ENCODE measurements at places on chromosomes 16 and 17.

DNA sequence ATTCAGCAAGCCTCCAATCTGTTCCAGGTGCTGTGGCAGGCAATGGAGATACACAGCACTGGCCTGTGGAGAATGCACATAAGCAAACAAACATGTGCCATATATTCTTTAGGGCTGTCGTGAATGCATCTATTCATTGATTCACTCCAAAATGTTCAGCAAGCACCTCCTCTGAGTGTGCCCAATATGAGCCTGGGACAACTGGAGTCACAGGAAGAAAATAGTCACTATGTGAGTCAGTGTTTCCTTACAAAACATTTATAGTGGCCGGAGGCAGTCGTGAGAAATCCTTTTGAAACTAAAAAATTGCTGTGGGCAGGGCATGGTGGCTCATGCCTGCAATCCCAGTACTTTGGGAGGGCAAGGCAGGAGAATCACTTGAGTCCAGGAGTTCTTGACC is 310.1 kb downstream of the CA10 start:
- DNase-seq, result no peak

DNA sequence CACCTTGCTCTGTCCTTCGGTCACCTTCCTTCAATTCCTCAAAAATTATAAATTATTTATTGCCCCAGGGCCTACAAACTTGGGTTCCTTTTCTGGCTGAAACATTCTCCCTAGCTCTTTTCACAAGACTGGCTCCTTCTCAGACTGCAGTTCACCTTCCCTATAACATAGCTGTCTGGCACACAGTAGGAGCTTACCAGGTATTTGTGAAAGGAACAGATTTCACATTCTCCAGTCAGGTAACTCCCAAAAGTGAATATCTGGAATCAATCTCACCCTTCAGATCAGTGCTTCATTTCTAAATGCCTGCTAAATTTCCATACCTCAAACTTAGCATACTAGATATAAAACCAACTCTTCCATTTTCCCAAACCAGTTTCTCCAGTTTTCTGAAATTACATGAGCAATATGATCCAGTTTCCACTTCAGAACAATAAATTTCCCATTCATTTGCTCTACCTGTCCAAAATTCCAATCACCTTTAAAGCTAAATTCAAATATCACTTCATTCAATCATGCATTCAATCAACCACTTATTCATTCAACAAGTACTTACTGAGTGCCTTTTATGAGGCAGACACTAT is 6.1 kb downstream of the RFFL start:
- no peak for DNase-seq

- DNase-seq, result no peak
Observed at GRCh38 chr16:27982184-27982583, 81.3 kb downstream of the GSG1L start.

GRCh38 chr17:2483084-2483483 is 28.6 kb downstream of the METTL16 start:
- DNase-seq, result no peak

DNA sequence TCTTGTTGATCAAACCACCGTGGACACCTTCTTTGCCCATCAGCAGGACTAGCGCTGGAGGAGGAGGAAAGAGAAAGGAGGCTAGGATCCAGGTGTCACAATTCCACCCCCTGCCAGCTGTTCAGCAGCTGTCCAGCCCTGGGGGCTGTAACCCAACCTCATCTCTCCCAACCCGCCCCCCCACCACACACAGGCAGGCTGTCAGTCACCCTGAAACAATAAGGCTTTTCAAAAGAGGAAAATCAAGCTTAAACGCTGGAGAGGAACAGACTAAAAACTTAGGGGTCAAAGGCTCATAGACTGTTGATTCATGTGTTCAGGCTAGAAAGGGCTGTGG is 2.4 kb downstream of the PFN1 start:
- DNase-seq, result no peak

DNA sequence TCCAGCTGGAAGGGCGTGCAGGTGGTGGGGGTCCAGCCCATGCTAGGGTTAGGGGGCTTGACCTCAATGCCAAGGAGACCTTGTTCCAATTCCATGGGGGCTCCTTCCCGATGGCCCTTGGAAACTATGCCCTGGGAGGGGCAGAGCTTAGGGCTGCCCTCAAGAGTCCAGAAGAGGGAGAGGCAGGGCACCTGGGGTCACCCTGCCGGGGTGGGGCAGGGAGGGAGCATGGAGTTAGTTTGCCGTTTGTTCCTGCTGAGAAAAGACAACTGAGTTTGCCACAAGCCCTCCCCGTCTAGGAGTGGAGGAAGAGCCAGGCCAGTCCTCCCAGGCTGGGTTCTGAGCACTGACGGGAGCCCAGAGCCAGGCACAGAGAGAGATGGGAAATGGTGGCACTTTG is 21.4 kb downstream of the MMP15 start:
- no peak for DNase-seq

DNA sequence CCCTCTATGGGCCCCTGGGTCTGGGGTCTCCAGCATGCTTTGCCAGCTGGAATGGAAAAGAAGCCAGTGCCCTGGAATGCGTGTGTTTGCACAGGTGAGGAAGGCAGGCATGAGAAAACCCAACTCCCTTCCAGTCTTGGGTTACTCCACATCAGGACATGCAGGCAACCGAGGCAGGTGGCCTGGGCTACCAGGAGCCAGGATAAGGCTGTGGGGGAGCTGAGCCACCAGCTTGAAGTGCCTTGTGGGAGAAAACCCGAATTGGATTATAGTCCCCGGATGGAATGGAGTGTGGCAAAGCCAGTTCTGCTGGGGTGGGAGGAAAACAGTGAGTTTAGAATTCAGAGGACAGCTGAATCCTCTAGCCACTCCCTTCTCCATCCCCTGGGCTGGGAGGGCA is 7.2 kb downstream of the SRCIN1 start:
- no peak for DNase-seq

DNA sequence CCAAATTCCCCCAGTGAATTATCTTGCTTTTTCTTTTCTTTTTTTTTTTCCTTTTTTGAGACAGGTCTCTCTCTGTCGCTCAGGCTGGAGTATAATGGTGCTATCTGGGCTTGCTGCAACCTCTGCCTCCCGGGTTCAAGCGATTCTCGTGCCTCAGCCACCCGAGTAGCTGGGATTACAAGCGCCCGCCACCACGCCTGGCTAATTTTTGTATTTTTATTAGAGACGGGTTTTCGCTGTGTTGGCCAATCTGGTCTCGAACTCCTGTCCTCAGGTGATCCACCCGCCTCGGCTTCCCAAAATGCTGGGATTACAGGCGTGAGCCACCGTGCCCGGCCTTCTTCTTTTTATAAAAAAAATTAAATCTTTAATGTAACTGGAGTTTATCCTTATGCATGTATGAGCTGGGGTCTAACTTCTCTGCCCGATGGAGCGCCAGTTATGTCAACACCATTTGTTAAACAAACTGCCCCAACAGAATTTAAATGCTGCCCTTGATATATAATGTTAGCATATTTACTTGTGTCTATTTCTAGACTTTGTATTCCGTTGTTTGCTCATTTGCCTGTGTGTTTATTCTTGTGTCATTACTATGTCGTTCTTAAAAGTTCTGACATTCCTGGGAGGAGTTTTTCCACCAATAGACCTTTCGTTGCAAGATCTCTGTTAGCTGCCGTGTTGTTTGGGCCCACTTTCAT is 535 bp upstream of the AURKB start:
- no peak for DNase-seq

DNA sequence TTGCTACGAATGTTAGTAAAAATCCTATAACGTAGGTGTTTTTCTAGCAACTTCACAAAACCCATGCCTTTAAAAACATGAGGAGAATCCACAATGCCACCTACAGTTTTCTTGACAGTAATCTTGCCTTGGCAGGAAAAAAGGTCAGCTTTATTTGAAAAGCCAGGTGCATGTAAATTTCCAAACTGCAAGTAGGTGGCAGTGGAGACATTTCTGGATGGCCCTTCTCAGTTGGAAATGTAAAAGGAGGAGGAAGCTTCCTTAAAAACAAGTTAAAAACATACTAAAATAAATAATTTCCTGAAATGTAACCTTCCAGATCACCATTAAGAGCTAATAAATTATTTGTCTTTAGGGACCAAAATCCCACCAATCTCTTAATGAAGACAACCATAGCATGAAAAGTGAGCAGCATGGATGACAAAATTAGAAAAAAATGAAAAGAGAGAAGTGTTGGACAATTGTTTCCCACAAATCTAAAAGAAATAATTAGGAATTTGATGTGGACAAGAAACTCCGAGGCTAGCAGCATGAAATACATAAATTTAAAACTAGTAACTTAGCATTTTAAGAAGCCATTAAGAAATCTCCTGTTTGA is 152.2 kb downstream of the SNX11 start:
- DNase-seq, result peak; percentile 15

- no peak for DNase-seq
Observed at GRCh38 chr17:66511135-66511534, 208.7 kb downstream of the PRKCA start.

DNA sequence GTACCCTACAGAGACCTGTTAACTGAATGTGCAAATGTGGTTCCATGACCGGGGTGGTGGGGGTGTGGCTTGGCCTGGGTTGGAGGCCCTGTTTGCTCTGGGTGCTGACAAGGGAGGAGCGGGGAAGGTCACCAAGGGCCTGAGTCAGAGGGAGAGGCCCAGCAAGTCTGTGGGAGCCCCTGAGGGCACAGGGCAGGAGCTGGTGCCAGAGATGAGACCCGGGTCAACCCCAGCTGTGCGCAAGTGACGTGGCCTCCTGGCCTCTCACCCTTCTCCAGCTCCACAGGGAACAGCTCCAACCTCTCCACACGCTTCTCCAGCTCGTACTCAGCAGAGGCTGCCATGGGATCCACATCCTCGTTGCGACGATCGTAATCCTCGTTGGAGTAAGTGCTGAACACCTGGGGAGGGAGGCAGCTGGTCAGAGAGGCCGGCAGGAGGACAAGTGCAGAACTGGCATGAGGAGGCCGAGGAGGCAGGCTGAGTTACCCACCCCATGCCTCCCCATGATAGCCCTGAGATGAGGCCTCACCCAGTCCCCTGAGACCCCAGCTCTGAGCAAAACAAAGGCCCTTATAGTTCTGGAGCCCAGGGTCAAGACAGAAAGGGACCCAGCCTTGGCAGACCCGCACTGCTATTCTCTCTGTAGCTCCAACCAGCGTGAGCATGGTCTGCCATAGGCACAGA is 5.5 kb downstream of the PPP1R9B start:
- DNase-seq, result no peak

DNA sequence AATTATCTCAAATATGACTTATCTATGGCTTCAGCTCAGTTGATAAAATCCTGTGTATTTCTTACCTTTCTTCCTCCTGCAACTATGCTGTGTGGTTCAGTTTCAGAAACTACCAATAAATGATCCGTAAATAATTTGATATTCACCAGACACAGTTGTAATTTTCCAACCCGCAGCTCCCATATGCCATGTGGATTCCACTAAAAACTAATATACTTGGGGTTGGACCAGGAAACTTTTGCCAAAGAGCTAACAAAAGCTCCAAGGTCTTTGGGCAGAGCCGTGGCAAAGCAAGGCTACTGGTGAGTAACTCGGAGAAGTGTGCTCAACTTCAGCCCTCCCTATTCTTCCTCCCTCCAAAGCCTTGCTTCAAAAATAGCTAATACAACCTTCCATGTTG is 2.3 kb upstream of the CHST6 start:
- peak; percentile 40 for DNase-seq

DNA sequence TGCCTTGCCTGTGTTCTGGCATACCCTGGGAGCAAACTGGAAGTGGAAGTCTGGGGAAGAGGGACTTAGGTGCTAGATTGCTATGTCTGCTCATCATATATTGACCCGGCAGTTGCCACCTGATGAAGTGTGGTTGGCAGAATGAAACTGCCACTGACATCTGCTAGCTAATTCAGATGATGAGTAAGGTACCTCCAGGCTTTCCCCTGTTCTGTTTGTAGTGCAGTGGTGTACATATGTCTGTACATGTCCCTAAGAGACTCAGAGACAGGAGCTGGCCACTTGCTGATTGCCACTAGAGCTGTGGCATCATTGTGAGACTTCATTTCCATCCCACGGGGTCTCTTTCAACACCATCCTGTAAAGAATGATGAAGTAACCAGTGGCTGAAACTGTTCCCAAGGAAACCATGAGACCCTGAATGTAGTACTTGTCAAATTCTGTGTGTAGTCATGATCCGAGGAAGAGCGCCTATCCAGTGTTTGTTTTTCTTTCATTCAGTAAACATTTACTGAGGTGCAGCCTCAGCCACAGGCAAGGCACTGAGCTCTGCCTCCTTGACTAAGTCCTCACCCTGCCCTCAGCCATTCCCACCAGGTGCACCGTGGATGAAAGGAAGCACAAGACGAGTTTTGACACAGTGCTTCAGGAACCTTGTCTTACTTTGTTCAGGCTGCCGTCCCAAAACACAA is 13.2 kb downstream of the CLUAP1 start:
- DNase-seq, result no peak

DNA sequence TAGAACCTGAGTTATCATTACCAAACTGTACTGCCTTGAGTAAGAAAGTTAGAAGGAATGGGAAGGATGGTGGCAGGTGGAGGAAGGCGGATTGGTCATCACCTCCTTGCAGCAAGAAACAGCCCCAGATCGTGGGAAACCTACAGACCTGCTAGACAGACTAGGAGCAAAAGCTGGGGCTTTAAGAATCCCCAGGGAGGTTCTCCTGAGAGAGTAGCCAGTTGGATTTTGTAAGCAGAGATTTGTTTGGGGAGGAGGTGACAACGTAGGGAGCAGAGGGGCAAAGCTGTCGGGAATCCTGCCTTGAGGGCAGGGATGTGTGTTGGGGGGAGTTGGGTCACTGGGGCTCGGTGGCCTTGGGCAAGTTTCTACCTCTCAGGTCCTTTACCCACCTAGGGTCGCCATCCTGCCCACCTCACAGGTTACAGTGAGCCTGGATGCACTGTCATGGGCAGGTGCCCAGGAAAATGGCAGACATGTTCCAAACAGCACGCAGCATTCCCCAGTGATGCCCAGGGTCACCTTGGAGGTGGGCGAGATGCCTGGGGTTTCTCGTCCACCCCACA is 49.2 kb upstream of the STH start:
- DNase-seq, result no peak

DNA sequence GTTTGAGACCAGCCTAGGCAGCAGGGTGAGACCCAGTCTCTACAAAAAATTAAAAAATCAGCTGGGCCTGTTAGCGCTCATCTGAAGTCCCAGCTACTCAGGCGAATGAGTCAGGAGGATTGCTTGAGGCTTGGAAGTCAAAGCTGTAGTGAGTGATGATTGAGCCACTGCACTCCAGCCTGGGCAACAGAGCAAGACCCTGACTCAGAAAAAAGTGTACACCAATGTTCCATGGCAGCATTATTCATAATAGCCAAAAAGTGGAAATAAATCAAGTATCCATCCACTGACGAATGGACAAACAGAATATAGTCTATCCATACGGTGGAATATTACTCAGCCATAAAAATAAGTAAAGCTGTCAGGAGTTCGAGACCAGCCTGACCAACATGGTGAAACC is 2.6 kb downstream of the NMRAL1 start:
- no peak for DNase-seq

GRCh38 chr16:82582975-82583374 is 43.8 kb upstream of the CDH13 start:
- no peak for DNase-seq

- DNase-seq, result no peak
Observed at GRCh38 chr17:2436316-2436905, 35.6 kb upstream of the MNT start.

GRCh38 chr17:15262291-15263205 is 2.6 kb downstream of the PMP22 start:
- peak; percentile 95 for DNase-seq
